Stimulated activated CD8-positive, alpha-beta memory T cell treated with anti-CD3 and anti-CD28 coated beads, Interleukin-4, amount 100 ng/mL, for 4 hours (primary cell): ENCODE measurements at places on chromosomes 2 and 18.

DNA sequence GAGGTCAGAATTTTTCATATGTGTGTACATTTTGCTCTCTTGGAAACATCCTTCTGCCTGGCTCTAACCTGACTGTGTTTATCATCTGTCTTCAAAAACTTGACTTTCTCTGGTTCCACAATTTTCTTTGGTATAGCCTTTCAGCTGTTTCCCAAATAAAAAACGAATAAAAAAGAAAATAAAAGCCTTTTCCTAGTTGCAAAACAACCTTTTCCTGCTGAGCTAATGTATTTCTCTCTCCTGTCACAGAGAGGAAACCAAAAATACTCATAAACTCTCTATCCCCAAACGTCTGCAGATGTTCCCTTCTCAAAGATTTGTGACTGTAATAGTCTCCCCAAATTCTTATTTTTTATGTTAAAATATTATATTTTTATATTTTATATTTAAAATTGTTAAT lies 505.3 kb upstream of the SLC39A10 start:
- no peak for DNase-seq

DNA sequence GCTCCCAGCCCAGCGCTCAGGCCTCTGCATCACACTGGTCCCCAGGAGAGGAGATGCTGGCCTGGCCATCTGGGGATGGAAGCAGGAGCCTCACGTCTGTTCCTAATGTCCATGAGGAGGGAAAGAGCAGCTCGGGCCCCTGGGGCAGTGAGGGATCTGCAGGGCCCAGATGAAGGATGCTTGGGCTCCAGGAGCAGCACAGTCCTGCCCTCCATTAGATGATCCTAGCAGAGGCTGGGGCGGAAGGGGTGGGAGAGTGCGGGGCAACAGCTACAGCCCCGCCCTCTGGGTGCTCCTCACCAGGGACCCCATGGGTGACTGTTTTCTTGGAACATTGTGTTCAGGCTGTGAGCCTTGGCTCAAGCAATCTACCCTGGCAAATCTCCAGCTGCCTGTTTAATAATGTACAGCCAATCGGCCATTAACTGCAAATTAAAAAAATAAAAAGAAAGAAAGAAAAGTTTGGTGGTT lies 49.7 kb downstream of the TNS1 start:
- no peak for DNase-seq

DNA sequence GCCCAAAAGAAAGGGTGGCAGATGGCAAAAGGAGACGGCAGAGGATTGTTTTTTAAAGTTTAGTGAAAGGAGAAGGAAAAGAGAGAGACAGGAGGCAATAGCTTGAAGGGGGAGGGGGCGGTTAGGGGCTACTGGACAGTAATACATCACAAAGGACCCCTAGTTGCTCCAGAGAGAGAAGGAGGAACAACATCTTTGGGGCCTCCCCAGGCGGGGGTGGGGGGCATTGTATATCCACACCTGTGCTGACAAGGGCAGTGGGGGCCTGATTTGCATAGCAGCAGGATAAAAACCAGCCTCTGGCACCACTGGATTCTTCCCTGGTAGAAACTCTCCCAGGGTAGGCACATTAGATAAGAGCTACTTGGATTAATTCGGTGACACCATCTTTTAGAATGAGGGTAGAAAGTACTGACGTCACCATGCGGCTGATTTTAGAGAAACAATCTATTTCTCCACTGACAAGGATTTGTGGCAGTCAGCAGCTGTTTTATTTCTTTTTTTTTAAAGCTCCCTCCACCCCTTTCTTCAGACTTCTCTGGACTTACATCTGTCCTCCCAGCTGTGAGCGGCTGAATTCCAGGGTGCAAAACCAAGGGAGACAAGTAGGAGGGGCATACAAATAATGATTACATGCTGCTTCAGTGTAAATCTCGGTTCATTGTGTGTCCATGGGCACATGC lies 199.8 kb upstream of the NRP2 start:
- no peak for DNase-seq

DNA sequence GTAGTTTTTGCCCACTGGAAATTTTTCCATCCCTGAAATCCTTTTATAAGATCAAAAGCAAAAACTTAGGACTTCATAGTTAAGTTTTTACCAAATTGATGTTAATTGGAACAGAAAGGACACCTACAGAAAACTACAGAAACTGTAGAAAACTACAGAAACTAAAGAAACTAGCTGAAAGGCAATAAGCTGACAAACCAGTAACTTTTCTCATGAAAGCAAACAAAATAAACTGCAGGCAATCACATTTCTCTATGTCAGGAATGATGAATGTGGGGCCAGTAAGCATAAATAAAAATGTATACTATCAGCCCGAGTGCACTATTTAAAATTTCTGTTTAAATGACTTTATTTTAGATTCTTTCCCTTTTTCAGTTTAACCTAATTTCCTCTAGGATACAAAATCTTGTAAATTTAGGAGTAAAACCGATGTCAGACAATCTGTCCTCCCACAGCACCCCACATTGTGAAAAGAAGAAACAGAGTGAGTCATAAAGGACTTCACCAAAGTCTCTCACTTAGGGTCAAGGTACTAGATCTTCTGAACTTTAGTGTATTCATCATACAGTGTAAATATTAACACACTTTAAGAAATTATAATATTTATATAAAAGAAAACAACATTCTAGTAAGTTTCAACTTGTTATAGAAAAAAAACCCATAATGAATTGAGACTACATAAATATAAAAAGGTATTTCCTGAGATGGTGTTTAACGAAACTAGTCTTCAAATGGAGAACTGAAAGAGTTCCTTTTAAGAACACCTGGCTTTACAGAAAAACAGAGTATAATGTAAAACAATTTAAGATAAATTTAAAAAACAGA lies 46.6 kb downstream of the USP40 start:
- DNase-seq: no peak

DNA sequence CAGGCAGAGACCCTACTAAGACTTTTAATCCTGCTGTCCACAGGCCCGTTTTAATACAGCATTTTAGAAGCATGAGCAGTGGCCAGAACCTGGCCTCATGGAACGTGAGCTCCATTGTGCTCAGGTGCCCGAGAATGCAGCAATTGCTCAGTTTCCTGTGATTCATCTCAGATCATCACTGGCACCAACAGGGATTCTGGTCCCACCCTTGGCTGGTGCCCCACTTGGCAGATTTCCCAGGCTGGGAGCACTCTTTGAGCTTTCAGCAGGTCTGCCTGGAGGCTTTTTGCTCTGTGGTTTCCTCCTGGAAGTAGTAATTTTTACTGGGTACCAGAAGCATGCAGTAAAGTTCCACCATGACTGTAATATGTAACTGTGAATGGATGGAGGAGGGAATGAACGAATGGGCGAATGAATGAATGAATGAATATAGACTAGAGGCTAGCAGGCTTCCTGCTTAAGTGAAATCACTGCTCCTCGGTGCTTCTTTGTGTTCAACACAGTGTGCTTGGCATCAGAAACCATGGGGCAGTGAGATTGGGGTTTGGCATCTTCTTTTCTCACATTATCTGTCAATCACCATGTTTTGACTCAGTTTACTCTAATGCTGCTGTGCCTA lies 312.9 kb downstream of the PRKCE start:
- DNase-seq: no peak

GRCh38 chr2:163572850-163573249 lies 163.0 kb downstream of the FIGN start:
- DNase-seq: no peak

GRCh38 chr2:226352941-226353560 lies 446.6 kb downstream of the IRS1 start:
- DNase-seq: no peak

- DNase-seq: no peak
Observed at GRCh38 chr2:36013064-36013463, 342.5 kb upstream of the CRIM1 start.

DNA sequence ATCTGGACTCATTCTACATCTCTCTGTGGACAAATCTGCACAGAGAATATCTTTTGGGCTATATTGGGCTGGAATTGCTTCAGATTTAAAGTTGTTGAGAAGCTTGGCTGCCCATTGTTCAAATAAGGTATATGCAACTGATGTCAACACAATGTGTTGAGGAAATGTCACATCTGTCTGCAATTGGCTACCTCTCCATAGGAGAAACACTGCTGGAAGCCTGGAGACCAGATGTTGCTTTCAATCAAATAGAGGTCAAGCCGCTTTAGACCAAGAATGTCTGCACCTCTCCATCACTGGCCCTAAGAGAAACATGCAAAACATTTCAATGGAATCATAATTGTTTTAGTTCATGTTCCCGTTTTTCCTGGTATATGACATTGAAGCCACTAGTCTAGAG lies 720.2 kb downstream of the SLC4A3 start:
- DNase-seq: no peak

GRCh38 chr2:160730296-160730995 lies 236.8 kb upstream of the RBMS1 start:
- DNase-seq: no peak

- no peak for DNase-seq
Observed at GRCh38 chr2:127388423-127389164, 819 bp upstream of the MAP3K2 start.

DNA sequence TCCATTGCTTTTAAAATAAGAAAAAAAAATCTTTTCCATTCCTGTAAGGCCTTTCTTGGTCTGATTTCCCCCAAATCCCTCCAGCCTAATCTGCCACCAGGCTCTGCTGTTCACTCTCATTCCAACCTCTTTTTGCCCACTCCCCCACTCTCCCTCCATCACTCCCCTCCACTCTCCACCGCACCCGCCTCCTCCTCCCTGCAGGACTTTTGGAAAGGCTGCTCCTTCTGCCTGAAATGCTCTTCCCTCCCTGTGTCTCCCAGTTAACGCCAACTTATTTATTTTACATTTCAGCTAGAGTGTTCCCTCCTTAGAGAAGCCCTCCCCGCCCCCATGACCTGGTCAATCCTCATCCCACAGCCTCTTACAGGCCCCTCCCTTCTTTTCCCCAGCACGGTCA lies 4.7 kb upstream of the WNT6 start:
- DNase-seq: no peak

GRCh38 chr2:11019614-11020013 lies 107.9 kb downstream of the KCNF1 start:
- no peak for DNase-seq

DNA sequence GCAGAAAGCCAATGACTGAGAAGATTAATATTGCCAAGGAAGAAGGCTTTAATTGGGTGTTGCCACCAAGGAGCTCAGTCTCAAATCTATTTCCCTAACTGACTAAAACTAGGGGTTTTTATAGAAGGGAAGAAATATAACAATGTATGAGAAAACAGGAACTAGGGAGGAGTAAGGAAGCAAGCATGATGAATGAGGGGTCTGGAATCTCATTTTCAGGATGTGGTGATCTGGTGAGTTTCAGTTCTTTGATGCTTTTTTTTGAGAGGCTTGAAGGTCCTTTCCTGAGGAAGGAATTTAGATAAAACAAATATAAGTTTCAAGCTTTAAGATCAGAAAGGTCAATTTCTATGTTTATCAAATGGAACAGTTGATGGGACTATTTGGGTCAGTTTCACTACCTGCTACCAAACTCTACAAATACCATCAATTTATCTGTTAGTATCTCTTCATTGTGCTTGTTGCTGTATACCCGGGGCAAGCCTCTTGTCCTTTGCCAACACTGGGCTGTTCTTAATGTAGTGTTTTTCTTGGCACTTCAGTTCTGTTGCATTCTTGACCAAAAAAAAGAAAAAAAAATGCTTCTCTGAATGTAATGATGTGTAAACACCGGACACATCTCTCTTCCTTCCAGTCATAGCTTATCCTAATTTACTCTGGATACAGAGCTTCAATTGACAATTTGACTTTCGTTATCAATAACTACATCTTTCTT lies 357.0 kb downstream of the GALNT13 start:
- no peak for DNase-seq

GRCh38 chr2:37632310-37632709 lies 39.1 kb downstream of the CDC42EP3 start:
- DNase-seq: no peak

DNA sequence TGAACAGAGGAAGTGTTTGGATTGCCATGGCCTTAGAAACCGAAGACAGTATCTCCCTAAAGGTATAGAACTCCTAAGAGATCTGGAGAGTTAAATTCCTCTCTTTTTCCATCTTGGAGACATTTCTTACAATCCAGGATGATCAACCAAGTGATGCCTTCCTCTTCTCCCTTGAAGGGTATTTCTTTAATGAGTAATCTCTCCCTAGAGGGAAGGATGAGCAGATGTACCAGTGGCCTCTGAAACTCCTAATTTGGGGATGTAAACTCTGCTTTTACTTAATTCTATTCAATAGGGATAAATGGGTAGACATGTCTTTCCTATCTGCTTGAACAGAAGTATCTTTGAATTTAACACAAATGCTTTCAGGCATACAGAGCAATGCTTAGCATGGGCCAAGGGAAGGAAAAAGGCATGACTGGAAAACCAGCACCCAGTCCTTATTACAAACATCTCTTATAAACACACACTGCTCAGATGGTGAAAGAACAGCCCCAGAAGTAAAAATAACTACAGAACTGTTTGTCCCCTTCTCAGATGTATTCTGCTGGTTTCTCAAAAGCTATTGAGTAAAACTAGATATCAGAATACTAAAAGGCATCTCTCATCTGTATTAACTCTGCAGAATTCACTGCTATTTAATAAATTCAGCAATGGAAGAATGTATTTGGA lies 4.7 kb upstream of the THNSL2 start:
- DNase-seq: no peak

- no peak for DNase-seq
Observed at GRCh38 chr2:9274701-9275343, 68.2 kb downstream of the ASAP2 start.

DNA sequence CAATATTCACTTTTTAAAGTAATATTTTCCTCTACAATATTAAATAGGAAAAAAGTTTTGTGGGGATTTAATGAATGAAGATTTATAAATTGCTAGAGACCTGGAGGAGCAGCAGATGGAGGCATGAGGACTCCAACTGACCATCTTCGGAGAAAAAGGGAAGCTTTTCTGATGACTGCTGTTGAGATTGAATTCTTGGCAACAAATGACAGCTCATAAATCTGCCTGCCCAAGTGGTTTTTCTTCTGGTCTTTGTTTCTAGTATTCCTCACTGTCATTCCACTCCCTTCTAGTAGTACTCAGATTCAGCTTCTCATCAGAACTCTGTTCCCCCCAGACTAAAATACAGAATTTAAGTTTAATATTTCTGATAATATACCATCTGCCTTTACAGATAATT lies 157.0 kb downstream of the EML6 start:
- no peak for DNase-seq

- DNase-seq: no peak
Observed at GRCh38 chr2:98664323-98664722, 55.9 kb downstream of the UNC50 start.

GRCh38 chr2:1707771-1708418 lies 36.4 kb downstream of the PXDN start:
- no peak for DNase-seq

DNA sequence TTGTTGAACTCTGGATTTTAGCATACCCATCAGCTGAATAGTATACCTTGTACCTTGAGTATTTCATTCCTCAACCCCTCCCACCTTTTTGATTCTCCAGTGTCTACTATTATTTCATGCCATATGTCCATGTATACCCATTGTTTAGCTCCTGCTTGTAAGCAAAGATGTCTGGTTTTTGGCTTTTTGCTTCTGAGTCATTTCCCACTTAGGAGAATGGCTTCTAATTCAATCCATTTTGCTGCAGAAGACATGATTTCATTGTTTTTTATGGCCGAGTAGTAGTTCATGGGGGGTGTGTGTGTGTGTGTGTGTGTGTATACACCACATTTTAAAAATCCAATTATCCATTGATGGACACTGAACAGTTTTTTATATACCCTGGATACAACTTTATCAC lies 24.3 kb upstream of the MOCOS start:
- DNase-seq: no peak
